GM23248 (cell line): ENCODE measurements at places on chromosomes 12 and 14.
A peak's percentile ranks its signal among the peaks of the same experiment; 100 is the strongest.

DNA sequence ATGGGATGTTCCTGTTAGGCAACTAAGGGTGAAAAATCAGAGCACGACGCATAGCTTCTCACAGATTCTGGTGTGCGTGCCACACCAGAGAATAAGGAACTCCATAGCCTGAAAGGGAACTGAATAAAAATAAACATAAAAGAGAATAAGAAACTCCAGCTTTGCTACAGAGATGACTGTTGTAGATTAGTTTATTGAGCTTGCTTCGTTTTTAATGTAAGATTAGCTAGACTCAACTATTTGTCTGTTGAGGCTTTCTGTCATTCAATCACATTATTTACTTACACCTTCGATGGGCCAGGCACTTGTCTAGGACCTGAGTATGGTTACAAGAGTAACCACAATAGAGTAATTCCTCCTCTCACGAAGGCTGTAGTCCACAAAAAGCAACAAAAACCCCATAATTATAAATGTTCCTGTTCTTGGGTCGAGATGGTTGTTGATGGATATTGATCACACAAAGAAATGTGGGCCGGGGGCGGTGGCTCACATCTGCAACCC lies 807 bp upstream of the ZCCHC8 start:
- no peak for DNase-seq

DNA sequence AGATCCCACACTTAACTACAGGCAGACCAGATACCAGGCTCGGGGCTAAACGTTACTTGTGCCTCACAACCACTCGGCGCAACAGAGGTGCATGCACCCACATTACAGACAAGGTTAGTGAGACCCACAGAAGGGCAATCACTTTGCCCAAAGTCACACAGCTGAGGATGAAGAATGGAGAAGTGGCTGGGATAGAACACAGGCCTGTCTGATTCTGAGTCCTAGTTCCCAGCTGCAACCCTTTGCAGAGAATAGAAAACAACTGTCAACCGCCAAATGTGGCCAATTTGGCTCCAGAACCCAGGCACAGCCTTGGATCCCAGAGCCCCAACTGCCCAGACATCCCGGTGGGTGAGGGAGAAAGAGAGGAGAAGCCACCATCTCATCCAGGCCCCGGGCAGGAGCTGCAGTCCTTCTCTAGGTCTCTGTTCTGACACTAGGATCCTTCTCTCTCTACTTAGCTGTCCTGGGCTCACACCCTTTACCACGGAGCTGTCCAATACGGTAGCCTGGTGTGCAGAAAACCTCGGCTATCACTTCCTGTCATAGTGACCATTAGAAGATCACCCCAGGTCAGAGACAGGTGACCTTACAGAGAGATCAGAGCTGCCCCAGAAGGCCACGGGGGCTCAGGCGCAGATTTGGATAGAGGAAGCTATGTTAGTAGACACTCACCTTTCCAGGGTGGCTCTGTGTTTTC lies 59.1 kb downstream of the FAM222A start:
- DNase-seq: peak; percentile 19

DNA sequence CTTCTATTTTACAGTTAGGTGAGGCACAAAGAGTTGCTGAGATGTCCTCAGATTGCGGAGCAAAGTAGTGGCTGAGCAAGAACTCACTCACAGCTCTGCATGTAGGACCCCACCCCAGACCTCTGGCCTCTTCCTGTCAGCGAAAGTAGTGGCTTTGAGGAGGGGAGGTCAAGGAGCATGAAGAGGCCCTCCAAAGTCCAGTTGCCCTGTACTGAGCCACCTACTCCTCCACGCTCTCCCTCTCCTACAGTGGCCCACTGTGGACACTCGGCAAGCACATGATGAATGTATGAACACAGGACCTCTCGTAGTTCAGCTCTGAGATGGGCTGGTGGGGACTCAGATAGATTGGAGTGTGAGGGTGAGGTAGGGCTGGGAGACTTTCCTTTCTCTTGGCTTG lies 5.3 kb upstream of the PLEKHH1 start:
- no peak for DNase-seq

- DNase-seq: no peak
Observed at GRCh38 chr12:132668191-132669088, 18.7 kb downstream of the POLE start.

DNA sequence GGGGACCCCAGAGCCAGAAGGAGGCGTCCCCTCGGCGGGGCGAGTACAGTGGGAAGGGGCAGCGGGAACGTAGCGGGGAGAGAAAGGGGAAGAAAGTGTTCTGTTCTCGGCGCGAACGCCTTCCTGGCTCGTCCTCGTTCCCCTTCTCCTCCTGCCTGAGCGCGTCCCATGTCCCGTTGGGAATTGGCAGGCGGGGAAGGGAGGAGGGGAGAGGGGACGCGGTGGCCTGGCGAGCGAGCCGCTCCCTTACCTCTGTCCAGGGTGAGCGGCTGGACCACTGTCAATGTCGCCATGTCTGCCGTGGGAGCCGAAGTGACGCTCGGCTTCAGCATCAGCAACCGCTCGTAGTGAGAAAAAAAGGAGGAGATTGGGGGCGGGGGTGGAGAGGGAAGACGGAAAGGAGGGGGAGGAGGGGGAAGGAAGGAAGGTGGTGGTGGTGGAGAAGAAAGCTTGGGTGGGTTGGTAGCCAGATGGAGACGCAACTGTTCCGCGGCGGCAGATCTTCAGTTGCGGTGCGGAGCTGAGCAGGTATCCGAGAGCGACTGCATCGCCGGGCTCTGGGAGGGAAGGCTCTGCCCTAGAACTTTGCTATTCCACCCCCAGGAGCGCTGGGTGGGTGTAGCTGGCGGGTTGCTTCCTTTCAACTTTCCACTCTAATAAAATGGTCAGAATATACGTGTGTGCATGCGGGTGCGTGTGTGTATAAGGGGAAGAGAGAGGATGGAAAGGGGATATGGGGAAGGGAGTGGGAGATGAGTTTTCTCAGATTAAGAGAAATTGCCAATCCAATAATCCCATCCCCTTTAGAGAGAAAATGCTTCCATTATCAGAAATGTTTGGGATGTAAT lies at the start of gene LIN7A:
TSS of gene LIN7A (minus strand) at position 544 of the 848 bp plus-strand sequence. CDS start at position 332, 212 bp downstream.
- peak; percentile 44 for DNase-seq

DNA sequence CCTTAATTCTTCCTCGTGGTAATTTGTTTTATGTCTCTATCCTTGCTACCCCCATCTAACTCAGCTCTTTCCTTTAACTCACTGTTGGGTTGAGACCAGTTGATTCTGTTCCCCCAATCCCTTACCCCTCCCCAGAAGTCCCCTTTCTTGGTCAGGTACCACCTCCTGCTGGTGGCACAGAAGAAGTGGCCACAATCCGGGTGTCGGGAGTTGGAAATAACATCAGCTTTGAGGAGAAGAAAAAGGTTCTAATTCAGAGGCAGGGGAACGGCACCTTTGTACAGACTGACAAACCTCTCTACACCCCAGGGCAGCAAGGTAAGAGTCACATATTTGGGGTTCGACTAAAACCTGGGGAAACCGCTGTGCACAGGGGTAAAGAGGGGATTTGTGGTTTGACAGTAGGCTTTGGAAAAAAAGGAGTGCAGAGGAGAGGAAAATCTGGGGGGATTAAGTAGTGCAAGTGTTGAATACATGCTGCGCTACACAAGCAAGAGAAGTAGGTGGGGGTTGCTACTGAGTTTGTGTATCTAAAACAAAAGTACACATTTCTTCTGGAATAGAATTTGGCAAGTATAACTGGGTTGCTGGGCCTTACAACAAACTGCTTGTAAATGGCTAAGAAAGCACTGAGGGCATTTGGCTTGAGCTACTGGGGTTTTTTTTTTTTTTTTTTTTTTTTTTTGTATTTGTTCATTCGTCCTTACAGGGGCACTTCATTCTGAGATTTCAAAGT lies 1.3 kb downstream of the A2ML1 start:
- peak; percentile 41 for DNase-seq

DNA sequence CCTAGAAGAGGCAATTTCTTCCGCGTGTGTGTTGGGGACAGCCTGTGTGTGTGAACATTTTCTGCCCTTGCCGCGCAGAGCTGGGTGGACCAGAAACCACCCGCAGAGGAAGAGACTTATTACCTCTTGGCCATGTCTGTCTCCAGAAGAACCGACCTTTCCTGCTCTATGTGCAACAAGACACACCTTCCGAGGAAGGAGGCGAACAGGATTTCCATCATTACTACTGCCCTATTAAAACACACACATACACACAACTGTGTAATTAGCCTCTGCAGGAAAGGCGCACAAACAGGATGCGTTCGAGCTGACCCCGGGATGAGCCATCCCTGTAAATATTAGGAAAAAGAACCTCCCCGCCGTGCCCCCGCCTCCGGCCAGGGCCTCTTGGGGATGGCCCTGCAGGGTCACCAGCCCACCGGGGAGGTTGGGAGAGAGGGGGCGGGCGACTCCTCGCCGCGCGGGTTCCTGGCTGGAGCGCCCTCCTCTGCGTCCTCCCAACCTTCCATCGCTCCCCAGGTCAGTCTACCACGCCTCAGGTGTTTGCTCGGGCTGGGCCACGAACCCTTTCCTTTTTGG lies 484 bp upstream of the PRKCH start:
- DNase-seq: no peak

- peak; percentile 100 for DNase-seq
Observed at GRCh38 chr14:96246539-96246847, 9.5 kb upstream of the BDKRB1 start.

DNA sequence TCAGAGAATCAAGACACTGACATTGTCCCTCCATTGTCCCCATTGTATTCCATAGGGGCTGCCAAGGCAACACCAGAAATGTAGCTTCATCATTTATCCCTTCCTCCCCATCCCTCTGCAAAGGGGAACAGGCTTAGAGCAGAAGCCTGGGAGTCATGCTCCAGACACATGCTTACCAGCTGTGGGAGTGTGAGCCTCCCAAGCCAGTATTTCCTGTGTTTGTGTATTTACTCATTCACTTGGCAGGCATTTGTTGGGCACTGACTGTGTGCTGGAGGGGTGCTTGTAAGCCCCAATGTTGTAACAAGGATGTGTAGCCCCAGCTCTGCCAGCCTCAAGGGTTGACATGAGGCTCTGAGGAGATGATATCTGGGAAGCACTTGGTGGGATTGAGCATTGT lies 46.0 kb upstream of the TCL1A start:
- DNase-seq: peak; percentile 20

- DNase-seq: no peak
Observed at GRCh38 chr12:94240171-94240570, 91.8 kb downstream of the PLXNC1 start.

GRCh38 chr14:36105401-36105800 lies 71.1 kb downstream of the PTCSC3 start:
- peak; percentile 8 for DNase-seq

GRCh38 chr12:116166306-116166705 lies 111.2 kb downstream of the MED13L start:
- DNase-seq: peak; percentile 49

DNA sequence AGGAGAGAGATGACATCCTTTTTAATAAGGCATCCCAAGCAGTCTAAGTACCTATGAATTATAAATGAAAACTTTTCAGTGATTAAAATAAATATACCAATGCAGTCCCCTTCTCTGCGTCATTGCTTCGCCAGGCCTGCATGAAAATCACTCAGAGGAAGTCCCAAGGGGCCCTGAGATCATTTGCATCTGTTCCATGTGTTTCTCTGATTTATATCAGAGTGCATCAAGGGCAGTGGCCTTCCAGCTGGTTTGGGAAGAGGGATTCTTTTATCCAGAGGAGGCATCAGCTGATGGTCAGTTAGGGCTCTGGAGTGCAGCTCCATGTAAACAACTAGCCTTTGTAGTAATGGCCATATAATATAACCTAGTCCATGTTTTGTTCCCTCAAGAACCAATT lies 210.1 kb downstream of the RGS6 start:
- no peak for DNase-seq

- DNase-seq: no peak
Observed at GRCh38 chr14:101193845-101194372, 290.4 kb upstream of the RTL1 start.

DNA sequence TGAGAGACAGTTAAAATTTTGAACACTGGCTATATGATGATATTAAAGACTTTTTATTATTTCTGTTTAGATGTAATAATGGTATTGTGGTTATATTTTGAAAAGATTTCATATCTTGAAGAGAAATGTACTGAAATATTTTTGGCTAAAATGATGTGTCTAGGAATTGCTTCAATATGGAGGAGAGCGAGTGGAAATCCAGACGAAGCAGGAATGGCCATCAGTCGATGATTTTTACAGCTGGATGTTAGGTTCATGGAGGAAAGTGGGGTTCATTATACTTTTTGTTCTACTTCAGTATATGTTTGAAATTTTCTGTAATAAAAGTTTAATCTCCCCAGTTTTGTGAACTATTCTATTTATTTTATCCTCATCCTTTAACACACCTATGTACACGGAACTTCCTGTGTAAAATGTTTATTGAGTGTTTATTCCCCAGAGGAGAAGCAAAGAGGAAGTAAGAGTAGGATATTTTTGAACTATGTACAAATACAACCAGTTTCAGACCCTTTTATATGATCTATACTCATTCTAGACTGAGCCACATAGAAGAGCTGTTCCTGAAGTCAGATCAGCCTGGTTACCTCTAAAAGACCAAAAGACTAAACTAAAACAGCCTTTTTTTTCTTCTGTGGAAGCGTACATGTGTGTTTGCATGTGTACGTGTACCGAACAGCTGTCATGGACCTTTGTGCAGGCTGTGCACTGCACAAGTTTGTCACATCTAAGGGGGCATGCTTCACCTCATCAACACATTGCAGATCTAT lies 211.0 kb upstream of the NUDT4 start:
- no peak for DNase-seq

GRCh38 chr12:117342682-117343081 lies 18.7 kb downstream of the NOS1 start:
- DNase-seq: no peak

GRCh38 chr14:101235335-101236103 lies 325.8 kb upstream of the DIO3 start:
- DNase-seq: peak; percentile 70

- DNase-seq: no peak
Observed at GRCh38 chr14:88825503-88825902, 1.1 kb downstream of the TTC8 start.

DNA sequence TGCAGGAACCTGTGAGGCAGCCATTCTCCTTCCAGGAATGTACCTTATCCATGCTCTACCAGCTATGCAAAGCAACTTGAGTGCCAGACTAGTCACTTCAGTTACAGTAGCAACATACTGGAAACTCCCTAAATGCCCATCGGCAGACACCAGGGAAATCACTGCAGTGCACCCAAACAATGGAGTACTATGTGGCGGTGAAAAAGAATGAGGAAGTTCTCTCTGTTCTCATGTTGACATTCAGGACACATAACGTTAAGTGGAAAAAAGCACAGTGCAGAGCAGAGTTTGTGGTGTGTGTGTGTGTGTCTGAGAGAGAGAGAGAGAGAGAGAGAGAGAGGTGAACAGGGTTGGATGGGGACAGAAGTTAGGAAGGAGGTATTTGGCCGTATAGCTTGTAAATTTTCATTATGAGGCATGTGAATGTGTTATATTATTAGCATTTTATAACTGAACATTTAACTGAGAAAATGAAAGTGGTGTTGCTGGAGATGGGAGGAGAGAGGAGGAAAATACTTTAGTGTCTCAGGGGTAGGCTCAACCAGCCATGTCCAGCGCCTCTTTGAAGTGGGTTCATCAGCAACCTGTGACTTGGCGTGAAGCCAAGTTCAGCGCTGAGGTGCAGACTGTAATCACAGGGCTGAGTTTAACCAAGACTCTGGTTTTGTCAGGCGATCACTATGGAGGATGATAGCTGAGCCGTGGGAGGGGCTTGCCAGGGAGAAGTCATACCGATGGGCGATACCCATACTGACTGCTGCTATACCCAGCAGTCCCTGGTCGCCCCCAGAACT lies 17.3 kb downstream of the TNFAIP2 start:
- DNase-seq: no peak

- DNase-seq: no peak
Observed at GRCh38 chr12:89424389-89424788, 72.1 kb upstream of the DUSP6 start.

GRCh38 chr12:51323317-51323960 lies 535 bp downstream of the BIN2 start:
- DNase-seq: no peak

- peak; percentile 38 for DNase-seq
Observed at GRCh38 chr12:121861636-121862254, 3.1 kb upstream of the HPD start.
